ENCODE measurements at places on chromosomes 6 and 20.

DNA sequence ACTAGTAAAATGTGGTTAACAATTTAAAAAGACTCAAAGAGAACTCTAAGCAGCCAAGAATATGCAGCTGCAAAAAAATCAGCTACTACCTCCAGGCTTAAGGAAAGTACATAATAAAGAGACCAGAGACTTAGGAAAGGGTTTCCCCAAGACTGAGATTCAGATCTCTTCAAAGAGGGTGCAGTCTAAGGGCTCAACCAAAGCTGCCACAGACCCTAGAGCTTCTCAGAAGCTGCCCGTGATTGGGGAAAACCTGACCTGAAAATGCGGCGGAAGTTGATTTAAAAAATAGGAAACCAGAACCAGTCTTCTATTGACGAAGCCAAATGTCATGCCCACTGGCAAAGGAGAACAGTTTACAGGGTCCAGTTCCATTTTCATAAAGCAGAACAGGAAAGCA lies 516.8 kb upstream of the MARCKS start:
- no peak for DNase-seq

GRCh38 chr20:35133735-35134134 lies 13.4 kb downstream of the EDEM2 start:
- DNase-seq = no peak

DNA sequence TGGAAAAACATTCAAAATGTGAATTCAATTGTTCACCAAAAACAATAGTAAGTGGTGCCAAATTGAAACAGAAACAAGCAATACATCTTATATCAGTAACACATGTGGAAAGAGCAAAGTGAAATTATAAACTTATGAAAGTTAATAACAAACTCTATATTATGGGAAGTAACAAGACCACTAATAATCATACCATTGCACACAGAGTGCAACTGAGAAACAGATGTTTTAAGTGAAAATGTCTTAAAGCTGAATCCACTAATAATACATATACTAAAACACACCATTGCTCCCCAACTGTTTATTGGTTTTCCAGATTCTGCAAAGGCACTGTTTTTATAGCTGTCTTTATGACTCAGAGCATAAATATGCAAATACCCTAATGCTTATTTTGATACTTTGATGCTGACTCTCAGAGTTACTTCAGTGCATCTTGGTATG lies 292.3 kb downstream of the RFPL4B start:
- no peak for DNase-seq

DNA sequence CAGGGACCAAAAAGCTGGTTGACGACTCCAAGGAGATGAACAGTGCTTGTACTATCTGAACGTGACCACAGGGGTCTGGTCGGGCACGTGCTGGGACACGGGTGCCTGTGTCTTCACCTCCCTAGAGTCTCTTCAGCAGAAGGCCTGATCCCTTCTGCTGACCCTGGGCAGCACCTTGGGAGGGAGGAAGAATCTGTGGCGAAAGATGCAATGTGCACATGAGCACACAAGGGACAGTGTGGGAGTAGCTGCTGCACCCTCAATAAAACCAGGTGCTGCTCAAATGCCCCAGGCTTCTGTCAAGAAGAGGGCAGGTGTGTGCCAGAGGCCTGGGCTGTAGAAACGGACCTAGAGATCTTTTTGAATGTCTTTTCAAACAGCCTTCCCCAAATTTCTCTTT lies 130.6 kb upstream of the THBS2 start:
- no peak for DNase-seq

GRCh38 chr6:169785566-169785965 lies 34.1 kb downstream of the ERMARD start:
- DNase-seq = no peak

GRCh38 chr6:9398071-9398766 lies 962.9 kb upstream of the SLC35B3 start:
- no peak for DNase-seq

DNA sequence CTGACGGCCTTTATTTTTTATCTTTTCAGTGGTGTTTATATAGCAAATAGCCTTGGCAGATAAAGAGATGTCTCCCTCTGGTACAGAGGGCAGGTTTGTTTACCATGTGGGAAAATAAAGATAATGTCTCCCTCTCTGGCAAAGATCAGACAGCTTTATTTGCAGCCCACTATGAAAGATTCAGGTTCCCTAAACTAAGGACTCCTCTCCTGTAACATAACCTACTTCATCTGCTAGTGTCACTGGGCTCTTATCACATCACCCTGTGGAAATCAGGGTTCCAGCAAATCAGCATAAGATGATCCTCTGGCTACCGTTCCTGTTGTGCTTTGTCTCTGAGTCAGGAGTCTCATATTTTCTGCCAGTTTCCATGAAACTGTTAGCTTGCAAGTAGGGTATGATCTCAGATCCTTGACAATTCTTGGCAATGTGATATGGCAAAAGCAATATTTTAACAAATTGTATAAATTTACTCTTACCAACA lies 3.1 kb downstream of the FBXL4 start:
- no peak for DNase-seq

DNA sequence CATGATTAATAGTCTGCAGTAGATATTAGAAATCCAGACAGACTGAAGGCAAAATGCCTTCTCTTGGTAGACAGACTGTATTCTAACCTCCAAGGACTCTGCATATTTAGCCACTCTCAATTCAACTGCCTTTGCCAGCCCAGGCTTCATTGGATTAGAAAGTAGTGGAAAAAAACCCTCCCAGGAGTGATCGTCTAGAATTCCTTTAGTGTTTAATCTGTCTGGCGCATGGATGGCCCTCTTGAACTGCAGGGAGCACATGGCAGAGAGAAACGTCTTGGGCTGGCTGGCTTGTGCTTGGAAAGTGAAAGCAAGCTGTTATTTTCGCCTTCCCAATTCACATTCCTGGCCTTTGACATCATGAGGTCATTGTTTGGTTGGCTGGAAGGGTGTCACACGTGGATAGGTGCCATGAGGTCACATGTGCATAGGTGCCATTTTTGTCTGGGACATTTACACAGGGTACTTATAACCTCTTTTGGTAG lies 30.9 kb upstream of the NEDD9 start:
- no peak for DNase-seq

- no peak for DNase-seq
Observed at GRCh38 chr6:53827531-53827930, 32.7 kb downstream of the LRRC1 start.

- no peak for DNase-seq
Observed at GRCh38 chr6:45707176-45707575, 308.5 kb downstream of the CLIC5 start.

- DNase-seq = no peak
Observed at GRCh38 chr6:111720931-111721496, 115.3 kb upstream of the TRAF3IP2 start.

DNA sequence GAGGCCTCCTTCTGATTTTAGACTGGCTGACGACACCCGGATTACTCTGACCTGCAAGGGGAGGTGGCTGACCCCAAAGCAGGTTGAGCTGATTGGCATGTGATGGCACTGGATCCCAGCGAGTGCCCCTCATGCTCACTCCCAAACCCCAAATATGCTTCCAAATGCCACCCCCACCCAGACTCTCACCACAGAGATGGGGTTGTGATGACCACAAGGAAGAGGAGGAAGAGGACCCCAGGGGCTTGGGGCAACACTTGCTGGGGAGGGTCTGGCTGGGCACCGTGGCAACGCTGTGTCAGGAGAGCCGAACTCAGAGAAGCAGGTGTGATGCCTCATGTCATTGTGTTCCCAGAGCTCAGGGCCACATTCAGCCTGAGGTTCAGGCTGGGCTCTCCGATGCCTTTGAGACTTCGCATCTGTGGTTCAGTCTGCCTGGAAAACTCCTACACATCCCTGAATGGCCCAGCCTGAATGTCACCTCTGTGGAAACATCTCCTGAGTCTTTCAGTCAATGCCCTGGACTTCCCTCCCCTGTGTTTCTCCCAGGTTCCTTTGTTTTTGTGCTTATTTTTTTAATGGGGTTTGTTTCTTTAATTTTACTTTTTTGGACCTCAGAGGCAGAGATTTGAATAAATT lies 169.1 kb upstream of the PMEPA1 start:
- DNase-seq = no peak

GRCh38 chr6:136737871-136738691 lies 54.2 kb downstream of the MAP3K5 start:
- DNase-seq = no peak

DNA sequence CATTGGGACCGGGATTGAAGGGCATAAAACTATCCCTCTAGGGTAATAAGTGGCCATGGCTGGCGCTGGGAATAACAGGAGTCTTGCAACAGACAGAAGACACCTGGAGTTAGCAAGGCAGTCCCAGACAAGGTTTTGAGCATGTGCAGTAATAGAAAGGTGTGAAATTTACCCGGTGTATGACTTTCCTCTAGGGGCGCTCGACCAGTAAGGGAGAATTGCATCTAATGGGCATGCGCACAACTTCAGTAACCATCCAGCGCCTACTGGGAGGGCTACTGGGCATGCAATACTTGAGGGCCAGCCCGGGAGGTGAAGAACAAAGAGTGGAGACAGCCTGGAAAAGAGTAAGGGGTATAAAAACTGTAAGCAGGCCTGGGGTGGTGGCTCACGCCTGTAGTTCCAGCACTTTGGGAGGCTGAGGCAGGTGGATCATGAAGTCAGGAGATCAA lies 32.7 kb downstream of the SERPINB6 start:
- no peak for DNase-seq

DNA sequence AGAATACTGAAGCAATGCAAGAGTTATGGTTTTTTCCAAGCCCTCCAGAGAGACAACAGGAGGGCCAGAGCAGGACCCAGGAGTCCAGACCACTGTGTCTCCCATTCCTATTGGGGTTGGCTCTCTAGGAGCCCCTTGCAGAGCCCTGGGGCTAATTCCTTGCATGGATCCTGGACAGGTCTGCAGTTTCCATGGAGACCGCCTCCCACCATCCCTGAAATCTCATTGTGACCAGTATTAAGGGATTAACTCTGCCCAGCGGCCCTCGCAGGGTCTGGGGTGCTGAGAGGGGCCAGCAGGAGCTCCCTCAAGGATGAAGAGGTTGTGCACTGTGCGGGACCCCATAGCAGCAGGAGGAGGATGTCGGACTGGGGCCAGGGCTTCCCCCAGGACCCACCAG lies 34.8 kb downstream of the HNF4A start:
- DNase-seq = no peak

DNA sequence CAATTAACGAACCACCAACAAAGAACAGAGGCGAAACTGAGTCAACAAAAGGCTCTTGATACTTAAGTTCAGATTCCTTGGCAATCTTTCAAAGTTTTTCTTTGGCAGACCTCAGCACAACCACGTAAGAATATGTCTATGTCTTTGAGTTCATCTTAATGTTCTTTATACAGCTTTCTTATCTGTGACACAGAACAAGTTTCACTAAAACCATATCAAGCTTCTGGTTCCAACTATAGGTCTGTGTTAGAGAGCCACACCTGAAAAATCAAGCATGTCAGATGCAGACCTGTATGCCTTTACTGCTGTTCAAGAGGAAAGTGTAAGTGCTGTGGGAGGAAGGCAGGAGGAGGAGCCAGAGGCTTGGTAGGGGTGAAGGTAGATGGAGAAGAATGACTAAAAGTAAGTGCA lies 271.3 kb downstream of the KHDC1L start:
- DNase-seq = no peak

Measured in CD8-positive, alpha-beta memory T cell (primary cell).